ENCODE measurements at places on chromosomes 7 and 10.

GRCh38 chr7:86199881-86200614 is 443.7 kb upstream of the GRM3 start:
- no peak for DNase-seq

DNA sequence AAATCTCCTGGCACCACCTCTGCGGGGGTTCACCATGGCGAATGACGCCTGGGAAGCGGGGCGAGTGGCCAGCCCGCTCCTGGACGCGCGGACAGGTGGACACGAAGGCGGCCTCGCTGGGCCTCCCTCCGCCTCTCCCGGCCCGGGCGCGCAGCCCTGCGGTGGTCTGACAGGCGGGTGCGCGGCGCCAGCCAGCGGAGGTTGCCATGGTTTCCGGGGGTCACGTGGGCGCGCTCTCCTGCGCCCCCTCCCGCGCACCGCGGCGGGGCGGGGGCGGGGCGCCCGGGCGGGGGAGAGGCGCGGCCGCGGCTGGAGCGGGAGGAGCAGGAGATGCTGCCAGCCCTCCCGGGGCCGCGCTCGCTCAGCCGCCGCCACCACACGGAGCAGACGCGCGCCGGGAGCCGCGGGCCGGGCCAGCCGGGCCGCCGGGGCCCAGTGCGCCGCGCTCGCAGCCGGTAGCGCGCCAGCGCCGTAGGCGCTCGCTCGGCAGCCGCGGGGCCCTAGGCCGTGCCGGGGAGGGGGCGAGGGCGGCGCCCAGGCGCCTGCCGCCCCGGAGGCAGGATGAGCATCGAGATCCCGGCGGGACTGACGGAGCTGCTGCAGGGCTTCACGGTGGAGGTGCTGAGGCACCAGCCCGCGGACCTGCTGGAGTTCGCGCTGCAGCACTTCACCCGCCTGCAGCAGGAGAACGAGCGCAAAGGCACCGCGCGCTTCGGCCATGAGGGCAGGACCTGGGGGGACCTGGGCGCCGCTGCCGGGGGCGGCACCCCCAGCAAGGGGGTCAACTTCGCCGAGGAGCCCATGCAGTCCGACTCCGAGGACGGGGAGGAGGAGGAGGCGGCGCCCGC is at the start of gene PRKAR2B:
Gene PRKAR2B, plus strand, starts transcription at position 359 of the 848 bp plus-strand sequence. Its CDS starts 203 bp downstream, at position 562.
- peak; percentile 69 for DNase-seq

DNA sequence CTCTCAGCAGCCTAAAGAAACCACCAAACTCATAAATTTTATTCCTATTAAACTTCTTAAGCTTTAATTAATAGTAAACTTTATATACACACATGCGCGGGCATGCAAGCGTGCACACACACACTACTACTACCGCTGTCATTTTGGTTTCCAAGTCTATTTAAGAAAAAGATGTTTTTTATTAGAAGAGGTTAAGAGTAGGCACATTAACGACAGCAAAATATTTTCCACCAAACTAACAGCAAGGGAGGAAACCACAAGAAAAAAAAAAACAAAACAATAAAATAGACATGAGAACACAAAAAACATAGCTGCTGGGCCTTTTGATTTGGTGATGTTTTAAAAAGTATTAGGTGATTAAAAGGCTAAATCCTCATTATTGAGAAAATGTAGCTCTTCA is 28.6 kb downstream of the RTKN2 start:
- no peak for DNase-seq

DNA sequence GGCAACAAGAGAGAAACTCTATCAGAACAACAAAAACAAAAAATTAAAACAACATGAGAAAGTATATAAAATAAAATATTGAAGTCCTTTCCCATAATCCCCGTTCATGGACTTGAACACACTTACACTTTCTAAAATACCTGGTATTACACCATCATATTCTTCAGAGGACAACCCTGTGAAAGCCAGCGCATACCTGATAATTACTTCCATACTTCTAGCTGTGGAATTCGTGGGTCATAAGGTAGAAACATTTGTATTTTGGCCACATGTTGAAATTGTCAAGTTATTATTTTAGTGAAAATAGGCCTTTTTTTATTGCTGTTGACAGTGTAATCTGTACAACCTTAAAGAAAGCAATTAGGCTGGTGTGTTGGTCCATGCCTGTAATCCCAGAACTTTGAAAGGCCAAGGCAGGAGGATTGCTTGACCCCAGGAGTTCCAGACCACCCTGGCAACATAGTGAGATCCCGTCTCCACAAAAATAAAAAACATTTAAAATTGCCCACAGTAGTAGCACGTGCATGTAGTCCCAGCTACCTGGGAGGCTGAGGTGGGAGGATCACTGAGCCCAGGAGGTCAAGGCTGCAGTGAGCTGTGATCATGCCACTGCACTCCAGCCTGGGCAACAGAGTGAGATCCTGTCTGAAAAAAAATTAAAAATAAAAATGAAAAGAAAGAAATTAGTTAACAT is 5.1 kb upstream of the PCGF6 start:
- no peak for DNase-seq

GRCh38 chr10:87045434-87045938 is 25.4 kb downstream of the FAM25A start:
- DNase-seq, result no peak

DNA sequence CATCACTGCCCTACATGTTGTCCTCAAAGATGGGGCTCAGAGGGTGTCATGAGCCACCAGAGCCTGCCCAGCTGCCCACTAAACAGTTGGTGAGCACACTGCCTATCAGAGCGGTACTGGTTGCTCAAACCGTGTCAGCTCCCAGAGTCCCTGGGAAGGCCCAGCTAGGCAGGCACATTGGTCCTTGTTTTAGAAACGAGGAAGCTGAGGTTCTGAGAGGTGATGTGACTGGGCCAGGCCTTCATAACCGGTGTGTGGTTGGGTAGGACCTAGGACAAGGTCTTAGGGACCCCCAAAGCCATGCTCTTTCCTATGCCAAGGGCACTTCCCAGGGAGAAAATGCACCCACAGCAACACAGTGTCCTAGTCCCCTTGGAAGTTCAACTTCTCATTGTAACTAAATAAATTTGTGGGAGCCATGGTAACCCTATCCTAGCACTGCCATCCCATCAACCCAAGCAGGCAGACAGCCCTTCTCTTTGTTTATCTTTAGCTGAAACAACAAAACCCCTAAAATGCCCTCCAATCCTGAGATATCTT is 174.7 kb upstream of the PDE1C start:
- no peak for DNase-seq

- no peak for DNase-seq
These were observed 11.8 kb downstream of the MOSPD3 start for GRCh38 chr7:100623951-100624824.

All from right atrium auricular region (tissue), 2 donors.